ENCODE measurements at places on chromosomes 3 and 15.

- DNase-seq, result no peak
Observed at GRCh38 chr3:132464066-132464465, 46.8 kb downstream of the DNAJC13 start.

DNA sequence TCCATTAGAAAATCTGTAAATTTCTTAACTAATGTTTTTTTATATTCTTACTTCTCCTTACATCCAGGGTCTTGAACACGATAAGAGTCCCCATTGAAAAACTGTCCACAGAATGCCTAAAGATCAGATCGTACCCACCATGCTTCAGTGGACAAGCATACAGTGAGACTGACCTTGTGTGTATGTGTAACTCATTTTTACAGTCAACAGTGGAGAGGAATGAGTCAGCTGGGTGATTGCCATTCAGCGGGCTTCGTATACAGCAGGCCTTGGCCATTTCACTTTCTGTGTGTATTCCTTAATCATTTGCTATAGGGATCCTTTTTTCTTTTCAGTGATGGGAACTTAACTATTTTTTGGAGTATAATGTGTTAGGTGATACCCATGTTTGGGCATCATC is 10.6 kb downstream of the PARP14 start:
- no peak for DNase-seq

DNA sequence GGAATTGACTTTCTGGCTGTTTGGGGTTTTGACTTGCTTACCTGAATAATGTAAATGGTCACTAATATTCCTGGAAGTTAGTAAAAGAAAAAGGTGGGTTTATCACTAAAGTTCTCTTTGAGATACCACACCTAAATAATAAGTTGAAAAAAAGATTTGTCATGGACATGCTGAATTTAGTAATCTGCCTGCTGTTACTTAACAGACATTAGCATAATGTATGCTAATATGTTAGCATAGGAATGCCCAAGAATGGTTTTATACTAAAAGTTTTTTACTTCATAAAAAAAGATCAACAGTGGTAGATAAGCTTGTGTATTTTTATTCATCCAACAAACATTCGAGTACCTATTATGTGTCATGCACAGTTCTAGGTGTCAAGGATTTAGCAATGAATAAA is 36.5 kb downstream of the GMPS start:
- DNase-seq, result no peak

DNA sequence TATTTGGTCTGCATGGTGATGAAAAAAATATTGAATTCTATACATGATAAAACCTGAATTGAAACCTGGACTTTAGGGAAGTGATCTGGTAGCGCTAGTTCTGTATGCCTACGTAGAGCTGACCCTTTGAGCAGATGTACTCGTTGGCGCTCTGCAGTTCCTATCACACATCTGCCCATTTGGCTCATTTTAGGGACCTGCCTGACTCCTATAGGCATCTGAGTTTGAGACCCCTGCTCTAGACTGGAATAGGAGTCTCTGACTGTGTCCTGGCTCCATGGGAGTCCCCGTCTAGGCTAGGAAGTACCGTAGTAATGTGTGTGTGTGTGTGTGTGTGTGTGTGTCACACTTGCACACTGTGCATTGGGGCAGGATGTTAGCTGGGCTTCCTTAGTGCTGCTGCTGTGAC is 21.2 kb downstream of the STARD5 start:
- DNase-seq, result no peak

DNA sequence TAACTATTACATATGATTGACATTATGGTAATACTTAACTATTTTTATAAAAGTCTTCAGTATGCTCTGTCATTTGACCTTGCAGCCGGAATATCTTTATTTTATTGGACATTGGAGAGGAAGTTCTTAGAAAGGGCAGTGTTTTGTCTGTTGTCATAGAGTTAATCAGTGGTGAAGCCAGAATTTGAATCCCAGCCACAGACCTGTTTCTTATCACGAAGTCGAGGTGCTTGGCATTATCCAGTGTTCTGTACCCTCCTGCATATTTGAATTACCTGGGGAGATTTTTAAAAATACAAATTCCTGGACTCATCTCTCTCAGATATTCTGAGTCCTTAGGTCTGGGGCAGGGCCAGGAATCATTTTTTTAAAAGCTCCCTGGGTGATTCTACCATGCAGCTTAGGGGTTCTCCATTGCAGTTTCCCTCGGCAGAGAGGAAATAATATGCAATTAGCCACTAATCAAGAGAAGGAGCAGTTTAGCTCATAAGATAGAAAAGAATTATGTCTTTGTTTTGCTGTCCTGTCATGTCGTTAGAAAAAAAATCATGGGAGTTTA is 195.6 kb upstream of the CFAP20DC start:
- no peak for DNase-seq

DNA sequence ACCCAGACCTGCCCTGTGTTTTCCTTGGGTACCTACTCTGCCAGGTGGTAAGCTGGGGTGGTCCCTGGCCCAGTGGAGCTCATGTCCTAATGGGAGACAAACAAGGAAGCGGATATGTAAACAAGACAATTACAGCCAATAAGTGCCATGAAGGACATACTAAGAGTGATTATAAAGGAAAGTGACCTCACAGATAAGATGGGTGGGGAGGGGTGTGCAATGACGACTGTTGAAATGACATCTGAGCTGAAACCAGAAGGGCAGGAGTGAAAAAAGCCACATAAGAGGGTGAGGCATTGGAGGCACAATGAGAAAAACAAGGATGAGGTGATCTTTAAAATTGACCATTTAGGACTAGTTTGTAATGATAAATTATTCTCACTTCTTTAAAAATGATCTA is 336.2 kb upstream of the IL12A start:
- no peak for DNase-seq

Data from NCI-H2227 treated with DMSO at 0.1 percent for 48 hours (cell line).